ENCODE measurements at places on chromosomes 16 and 17.

- no peak for DNase-seq
Measured at GRCh38 chr17:38603786-38604478, 1.8 kb downstream of the SRCIN1 start.

GRCh38 chr17:17983376-17983775 is 10.7 kb downstream of the DRC3 start:
- no peak for DNase-seq

DNA sequence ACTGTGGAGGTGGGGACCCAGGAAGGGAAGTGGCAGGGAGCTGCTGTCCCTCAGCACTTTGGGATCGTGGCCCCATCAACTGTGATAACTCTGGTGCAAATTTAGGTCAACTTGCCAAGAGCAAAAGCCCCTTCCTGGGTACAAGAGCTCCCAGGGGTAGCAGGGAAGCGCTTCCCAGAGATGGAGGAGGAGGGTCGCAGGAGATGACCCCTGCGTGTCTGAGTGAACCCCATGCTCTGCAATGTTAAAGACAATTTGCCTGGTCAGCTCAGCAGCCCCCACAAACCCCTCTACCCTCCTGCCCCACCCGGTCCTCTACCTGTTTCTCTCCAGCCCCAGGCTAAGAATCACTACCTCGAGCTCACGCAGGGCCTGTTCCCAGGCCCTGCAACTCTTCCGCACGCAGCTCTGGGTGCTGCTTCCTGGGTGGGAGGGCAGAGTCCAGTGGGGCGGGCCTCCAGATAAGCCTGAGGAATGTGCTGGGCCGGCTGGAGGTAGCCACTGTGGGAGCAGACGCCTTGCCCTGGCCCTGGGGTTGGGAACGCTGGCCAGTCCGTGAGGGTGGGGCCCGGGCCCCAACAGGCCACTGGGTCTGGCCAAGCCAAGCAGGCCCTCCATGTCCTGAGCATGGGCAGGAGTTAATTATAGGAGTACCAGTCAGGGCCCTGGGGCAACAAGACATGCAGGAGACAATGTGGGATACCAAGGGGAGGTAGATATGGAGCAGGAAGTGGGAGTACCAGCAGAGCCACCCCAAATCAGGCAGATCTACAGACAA is 6.1 kb downstream of the DOK4 start:
- DNase-seq, result no peak

DNA sequence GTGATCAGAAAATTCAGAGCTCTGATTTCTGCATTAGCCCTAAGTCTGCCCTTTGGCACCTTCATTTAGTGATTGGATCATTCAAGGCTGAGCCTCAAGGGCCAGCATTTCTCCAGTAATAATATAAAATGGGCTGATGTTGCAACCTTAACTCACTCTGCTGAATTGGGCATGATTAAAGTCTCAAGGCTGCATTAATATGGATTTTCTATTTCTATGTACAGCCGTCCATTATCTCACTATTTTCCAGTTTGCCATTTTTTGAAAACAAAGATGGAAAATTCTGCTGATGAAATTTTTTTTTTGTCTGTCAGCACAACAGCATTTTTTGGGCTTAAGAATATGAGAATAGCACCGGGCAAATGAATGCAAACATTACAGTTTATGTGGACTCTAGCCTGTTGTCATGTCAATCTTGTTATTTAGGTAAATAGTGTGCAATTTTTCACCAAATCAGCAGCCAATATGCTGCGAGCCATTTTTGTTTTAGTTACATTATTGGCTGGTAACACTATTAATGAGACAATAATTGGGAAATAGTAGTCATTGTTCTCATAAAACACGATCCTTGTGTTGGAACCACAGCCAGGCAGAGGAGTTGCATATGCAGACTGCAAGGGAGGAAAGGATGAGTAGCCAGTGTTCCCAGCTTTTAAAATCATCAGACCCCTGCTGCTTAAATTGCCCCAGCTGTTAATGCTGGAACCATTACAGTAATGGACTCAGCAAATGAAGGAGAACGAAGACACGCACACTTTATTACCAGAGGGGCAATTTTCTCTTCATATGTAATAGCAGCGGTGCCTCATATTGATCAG is 10.5 kb downstream of the FTO start:
- DNase-seq, result no peak

DNA sequence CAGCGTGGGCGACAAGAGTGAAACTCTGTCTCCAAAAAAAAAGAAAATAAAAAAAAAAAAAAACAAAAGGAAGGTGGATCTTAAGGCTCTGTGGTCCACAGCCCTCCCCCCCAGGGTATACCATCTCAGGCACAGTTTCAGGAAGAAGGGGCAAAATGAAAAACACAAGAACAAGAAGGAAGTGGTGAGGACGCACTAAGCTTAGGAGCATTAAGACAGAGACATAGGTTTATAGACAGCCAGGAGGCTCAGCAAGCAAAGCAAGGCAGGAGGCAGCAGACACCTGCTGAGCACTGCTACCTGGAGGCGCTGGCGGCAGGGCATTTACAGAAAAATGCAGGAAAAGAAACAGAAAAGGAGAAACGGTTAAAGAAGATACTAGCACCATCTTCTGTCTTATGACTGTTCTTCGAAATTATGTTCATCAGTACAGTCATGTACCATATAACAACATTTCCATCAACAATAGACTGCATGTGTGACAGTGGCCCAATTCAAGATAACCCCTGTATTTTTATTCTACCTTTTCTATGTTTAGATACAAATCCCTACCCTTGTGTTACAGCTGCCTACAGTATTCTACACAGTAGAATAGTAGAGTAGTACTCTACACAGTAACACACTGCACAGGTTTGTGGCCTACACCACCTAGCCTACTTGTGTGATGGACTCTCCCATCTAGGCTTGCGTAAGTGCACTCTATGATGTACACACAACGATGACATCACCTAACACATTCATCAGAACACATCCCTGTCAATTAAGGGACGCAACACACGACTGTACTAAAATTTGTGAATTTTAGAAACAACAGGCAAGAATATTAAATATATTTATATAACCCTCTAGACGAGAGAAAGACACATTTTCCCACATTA is 62.5 kb downstream of the XPO6 start:
- DNase-seq, result no peak

DNA sequence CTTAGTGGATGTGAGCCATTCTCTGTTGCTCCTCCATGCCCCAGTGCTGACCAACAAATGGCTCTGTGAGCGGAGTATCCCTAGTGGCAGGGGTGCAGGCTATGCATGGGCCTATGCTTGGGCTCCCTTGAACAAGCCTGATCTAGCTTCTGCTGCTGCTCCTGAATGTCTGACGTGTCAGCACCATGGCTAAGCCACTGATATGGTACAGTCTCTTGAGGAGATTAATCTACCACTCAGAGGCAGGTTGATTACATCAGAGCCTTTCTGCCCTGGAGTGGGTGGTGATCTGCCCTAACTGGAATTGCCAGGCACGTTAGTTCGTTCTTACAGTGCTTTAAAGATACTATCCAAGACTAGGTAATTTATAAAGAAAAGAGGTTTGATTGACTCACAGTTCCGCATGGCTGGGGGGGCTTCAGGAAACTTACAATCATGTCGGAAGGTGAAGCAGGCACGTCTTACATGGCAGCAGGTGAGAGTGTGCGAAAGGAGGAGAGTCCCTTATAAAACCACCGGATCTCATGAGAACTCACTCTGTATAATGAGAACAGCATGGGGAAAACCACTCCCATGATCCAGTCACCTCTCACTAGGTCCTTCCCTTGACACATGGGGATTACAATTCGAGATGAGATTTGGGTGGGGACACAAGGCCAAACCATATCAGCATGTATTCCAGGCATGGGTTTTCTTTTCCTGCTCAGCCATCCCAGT is 41.5 kb upstream of the B4GALNT2 start:
- DNase-seq, result no peak

DNA sequence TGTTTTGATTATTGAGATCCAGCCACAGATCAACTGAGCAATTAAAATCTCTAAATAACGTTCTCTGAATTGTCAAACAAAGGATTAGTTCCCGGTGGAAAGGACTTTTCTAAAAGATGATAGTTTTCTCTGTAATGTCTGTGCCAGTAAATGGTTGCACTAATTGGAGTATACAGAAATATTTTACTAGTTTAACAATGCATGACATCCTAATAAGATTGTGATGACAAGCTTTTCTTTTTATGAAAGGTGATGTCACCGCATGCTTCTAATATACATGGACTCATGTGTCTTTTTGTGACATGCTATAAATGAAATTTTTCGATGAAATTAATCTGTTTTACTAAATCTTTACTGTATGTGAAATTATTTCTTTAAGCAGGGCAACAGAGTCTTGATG is 211.1 kb downstream of the IRX3 start:
- no peak for DNase-seq

GRCh38 chr17:6455321-6455705 is 11.1 kb downstream of the PIMREG start:
- DNase-seq, result peak; percentile 61

- no peak for DNase-seq
Measured at GRCh38 chr16:89536371-89536770, 24.1 kb upstream of the RPL13 start.

DNA sequence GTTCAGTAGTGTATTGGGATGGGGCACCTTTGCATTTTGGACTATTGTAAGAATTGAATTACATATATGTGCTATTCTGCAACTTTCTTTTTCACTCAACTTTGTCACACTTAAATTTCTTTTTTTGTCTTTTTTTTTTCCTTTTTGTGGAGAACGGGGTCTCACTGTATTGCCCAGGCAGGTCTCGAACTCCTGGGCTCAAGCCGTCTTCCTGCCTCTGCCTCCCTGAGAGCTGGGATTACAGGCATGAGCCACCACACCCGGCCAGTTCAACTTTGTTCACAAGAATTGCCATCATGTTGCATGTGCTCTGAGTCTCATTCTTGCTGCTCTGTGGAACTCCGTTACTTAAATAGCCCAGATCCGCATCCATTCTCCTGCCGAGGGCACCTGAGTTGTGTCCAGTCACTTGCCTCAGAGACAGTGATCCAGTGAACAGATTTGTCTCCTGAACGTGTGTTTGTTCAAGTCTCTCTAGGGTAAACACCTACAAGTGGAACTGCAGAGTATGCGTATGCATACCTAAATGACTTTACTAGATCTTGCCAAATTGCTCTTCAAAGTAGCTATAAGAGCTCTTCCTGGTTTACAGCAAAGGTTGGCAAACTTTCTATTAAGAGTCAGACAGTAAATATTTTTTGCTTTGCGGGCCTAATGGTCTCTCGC is 3.4 kb upstream of the SLC38A10 start:
- no peak for DNase-seq

GRCh38 chr17:73877962-73878361 is 233.7 kb upstream of the SDK2 start:
- no peak for DNase-seq

DNA sequence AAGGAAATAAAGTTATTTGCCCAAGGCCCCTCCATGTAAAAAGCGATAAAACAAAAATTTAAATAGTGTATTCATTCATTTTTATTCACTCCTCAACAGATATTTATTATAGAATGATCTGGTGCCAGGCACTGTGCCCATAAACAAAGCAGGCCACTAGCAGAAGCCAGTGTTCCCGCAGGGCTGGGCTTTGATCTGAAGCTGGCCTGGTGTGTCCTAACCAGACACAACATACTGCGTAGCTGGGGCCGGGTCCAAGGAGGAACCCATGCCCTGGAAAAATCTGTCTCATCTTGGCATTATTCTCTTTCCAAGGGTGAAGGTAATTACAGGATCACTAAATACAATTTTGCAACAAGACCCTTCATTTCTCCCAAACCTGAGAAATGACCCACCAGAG is 537.4 kb upstream of the CDH5 start:
- no peak for DNase-seq

DNA sequence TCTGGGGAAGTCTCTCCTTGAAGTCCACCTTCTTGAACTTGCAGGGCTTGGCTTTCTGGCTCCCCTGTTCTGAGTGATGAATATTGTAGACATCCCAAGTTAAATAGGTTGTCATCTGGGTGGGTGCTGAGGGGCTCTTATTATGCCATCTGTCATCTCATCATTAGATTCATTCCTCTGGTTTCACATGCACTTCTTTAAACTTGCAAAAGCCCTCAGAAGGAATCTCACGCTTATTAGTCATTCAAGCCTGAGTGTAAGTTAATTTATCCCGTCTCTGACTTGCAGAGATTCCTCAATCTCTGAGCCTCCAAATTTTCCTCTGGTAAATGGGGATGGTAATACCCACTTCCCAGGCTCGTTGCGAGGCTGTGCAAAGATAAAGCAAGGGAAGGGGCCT is 5.7 kb downstream of the MGAT5B start:
- DNase-seq, result no peak

- DNase-seq, result no peak
Measured at GRCh38 chr16:68873635-68874471, 30.5 kb downstream of the TANGO6 start.

DNA sequence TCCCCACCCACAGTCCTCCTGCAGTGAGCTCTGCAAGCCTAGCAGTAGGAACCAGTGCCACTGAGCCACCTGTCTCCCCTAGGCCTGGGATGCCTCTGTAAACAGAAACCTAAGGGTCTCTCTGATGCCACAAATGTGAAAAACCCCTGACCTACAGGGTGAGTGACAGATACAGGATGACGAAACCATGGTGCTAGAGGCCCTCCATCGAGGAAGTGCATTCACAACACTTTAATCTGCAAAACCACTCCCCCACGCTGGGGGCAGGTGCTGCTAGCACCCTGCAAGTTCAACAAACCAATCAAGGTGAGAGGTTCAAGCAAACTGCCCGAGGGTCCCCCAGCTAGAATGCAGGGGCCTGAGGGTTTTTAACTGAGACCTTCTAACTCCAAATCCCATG is 59.5 kb downstream of the CDYL2 start:
- DNase-seq, result no peak

GRCh38 chr16:57301126-57301817 is 16.8 kb upstream of the PLLP start:
- DNase-seq, result no peak

GRCh38 chr16:13032911-13033310 is 131.5 kb downstream of the SHISA9 start:
- DNase-seq, result no peak

- DNase-seq, result no peak
Measured at GRCh38 chr16:12769525-12769924, 34.2 kb downstream of the CPPED1 start.

GRCh38 chr17:33091271-33091670 is 99.6 kb downstream of the SPACA3 start:
- DNase-seq, result no peak

GRCh38 chr17:81301195-81302144 is 6.4 kb upstream of the SLC38A10 start:
- DNase-seq, result no peak

- no peak for DNase-seq
Measured at GRCh38 chr17:5861854-5862253, 208.3 kb upstream of the WSCD1 start.

DNA sequence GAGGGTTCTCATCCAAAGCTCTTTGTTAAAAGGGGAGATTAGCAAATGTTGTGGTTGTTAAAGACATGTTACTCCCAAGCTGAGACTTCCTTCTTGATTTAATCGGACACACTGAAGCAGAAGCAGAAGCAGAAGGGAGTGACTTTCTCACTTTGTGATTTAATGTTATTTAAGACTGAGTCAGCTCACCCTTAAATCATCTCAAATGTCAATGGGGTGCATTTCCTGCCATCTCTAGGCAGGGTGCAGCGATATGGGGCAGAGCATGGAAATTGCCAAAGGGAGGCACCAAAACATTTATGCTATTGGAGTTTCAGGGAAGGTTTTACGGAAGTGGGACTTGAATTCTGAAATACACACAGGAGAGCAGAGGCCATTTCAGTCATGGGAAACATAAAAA is 283.6 kb downstream of the ABCC12 start:
- no peak for DNase-seq
